Uterus (tissue), 4 donors: ENCODE measurements at places on chromosomes 16 and 17. TPM values are rescaled to one million over a fixed set of nuclear protein-coding genes. Genes with fewer than 3 reads are reported as not detected.

DNA sequence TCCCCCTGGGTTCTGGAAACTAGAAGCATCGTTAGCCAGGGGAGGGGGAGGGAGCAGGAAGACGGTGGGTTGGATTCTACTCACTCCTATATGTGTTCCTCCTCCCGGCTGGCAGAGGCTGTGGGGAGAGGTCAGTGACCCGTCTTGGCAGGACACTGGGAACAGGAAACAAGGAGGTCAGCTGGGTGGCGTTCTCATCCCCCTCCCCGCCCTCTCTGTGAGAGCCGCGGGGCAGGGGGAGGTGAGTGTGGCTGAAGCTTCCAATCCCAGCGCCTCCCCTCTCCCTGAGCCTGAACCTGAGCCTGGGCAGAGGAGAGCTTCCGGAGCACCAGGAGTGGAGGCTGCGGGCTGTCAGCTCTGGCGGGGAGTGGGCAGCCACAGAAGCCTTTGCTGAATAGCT lies 12.5 kb downstream of the GPRC5C start:
- DNase-seq = peak; percentile 57

DNA sequence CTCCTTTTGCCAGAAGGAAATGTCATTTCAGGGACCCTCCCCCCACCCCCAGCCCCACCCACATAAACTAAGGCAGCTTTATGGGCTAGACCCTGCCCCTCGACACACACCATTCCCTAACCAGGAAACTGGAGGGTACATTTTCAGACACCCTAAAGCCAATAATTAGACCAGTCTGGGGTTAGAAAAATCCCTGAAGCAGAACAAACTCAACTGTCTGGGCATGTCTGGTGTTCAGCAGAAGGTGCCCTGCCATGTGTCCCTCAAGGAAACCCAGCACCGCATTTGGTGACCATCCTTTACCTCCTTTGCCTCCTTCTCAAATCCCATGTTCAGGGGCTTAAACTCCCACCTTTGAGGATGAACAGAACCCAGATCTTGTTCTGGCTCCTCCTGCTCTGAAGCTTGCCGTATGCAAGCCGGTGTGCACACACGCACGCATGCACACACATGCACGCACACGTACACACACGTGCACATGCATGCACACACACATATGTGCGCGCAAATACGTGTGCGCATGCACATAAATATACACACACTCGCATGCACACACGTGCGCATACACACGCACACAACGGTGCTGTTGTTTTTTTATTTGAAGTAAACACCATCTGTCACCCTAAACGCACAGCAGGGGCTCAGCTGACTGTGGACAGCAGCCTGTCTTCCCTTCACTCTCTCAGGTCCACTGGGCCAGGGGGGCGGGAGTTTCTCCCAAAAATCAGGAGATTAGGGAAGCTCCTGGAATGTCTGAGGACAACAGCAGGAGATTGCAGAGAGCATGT lies 156.8 kb upstream of the TNRC6C start:
- DNase-seq = no peak

GRCh38 chr17:2016494-2016893 lies 8.6 kb downstream of the RTN4RL1 start:
- no peak for DNase-seq

- no peak for DNase-seq
Measured at GRCh38 chr17:2468270-2468669, 43.4 kb downstream of the METTL16 start.

- DNase-seq = no peak
Measured at GRCh38 chr16:11759163-11759834, 16.6 kb upstream of the TXNDC11 start.

DNA sequence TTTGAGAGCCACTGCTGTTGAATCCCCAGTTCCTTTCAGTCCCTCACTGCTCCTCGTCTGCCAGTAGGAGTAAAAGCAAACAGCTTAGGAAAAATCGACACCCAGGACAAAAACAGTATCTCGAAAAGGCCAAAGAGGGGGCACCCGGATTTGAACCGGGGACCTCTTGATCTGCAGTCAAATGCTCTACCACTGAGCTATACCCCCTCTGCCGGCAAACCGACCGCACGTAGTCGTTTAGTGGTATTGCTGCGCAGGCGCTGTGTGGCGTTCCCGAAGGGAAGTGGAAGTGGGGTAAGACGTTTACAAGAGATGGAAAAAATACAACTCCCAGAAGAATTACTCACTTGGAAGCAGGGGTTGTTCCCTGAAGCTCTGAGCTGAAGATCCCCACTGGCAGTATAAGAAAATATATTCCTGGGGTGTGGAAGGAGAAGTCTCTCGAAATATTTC lies 2.2 kb upstream of the PLXDC1 start:
- peak; percentile 95 for DNase-seq

DNA sequence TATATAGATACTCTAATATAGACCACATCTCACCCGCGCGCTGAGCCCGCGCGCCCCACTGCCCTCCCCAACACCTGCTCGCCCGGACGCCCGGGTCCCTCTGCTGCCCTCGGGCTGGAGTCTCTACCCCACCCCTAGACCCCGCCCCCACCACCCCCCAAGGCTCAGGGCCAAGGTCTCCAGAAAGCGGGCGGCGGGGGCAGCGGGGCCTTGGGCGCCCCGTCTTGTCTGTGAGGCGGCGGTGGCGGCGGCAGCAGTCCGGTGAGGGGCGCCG lies 2.6 kb downstream of the HES7 start:
- DNase-seq = no peak

- DNase-seq = no peak
Measured at GRCh38 chr16:72021043-72021442, 12.5 kb downstream of the DHODH start.

DNA sequence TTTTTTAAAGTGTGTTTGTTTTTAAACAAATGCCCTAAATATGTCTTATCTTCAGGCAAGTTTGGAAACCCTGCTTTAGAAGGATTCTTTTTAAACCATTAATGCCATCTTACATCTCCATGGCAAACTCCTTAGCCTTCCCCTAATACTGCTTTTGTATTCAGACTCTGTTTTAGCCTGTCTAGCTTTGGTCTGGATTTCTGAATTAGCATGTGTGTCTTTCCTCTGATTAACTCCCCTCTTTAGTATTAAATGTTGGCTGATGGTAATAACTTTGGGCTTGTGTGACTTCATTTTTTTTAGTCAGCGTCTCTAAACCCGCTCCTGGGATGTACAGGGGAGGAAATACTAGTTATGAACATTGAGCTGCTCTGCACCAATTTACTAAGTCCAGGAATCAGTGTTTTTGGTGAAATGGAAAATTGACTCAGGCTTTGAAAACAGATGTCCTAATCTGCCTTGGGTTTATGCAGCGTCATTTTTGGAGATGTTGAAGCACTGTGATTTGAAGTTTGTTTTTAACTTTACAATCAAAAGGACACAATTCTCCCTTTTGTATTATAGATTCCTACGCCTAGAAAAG lies 22.2 kb downstream of the WIPF2 start:
- DNase-seq = no peak

- DNase-seq = peak; percentile 80
Measured at GRCh38 chr16:79850348-79850747, 249.8 kb upstream of the MAF start.

GRCh38 chr16:77955127-77955526 lies 67.2 kb upstream of the CLEC3A start:
- DNase-seq = no peak

- no peak for DNase-seq
Measured at GRCh38 chr16:69712914-69713581, 13.3 kb downstream of the NQO1 start.

GRCh38 chr16:83023640-83024039 lies 396.9 kb downstream of the CDH13 start:
- no peak for DNase-seq

DNA sequence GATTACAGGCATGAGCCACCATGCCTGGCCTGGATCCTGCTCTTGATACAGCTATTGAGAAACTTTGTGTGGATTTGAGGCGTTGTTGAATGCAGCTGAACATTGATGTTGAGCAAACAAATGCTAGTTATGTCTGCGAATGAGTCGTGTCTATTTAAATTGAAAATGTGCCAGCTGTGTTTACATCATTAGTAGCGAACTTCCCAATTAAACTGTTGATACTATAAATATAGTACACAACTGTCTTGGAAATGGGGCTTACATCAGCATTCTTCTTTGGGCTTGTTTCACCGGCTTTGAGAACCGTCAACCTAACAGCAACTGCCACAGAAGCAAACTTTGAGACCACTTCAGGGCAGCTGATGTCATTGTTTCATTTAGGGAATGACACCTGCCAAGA lies 251.9 kb downstream of the RBFOX1 start:
- DNase-seq = no peak

DNA sequence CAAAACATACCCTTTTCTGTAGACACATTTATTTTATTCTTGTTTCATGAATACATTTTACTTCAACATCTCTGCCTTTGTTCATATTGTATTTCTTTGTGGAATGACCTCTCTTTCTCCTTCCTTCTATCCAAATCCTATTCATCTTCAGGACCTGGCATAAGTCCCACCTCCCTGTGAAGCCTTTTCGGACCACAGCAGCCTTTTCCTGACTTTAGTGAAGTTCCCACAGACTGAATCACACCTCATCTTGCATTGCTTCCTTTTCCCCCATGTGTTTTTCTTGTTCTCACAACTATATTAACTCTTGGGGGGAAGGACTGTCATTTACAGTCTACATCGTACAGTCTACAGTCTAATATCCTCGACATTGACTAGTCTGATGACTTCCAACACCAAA lies 58.2 kb downstream of the MFSD11 start:
- no peak for DNase-seq

GRCh38 chr17:32536736-32537643 lies 50.2 kb downstream of the CDK5R1 start:
- no peak for DNase-seq

DNA sequence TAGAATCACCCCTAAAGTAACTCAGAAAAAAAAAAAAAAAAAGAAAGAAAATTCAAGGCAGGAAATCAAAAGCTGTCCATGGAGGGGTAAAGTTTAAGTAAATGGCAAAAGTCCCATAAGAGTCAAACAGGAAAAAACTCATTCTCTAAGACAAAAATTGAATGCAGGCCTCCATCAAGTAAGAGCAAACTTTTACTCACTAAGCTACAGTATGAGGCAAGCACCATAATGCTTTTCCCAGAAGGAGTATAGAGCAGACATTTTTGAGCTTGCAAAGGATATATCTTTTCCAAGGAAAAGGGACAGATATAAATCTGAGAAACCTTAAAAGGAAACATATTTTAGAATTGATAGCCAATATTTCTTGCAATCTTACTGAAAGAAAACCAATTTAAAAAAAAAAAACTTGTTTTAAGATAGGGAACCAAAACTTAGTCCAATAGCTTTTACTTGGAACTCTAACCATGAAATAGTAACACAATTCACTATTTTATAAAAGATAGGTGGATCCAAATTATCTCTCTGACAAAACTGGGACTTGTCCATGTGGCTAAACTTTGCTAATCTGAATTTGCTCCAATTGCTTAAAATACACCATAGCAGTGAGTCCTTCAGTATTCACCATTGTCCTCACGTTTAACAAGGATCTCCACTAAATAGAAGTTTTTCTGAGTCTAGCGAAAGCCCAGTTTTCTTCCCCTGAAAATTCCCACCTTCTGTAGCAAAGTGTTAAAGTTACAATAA lies 99.8 kb downstream of the CDH11 start:
- DNase-seq = no peak

DNA sequence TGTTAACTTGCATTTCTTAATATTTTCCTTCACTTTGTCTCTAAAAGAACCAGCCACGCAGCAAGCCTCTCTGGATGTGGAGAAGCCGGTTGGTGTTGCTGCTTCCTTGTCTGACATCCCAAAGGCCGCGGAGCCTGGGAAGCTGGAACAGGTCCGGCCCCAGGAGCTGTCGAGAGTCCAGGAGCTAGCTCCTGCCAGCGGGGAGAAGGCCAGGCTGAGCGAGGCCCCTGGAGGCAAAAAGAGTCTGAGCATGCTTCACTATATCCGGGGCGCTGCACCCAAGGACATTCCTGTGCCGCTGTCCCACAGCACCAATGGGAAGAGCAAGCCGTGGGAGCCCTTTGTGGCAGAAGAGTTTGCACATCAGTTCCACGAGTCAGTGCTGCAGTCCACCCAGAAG lies 22.8 kb downstream of the GINS2 start:
- no peak for DNase-seq

GRCh38 chr16:8958344-8959167 lies 5.2 kb downstream of the USP7 start:
- DNase-seq = peak; percentile 24

DNA sequence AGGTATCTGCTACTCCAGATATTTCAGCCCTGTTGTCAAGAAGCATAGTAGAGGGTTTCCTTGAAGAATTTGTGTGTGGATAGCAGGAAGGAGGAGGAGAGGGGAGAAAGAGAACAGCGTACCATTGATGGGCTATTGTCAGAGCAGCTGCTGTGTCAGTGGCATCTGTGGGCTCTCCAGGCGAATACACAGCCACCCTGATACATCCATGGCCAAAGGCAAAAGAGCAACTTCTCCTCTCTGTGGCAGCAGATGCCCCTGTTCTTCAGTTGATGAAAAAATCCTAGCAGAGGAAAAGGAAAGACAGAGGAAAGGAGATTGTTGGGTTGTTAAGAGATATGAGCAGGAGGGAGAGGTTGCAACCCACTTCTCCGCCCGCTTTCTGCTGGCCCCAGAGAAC lies 12.2 kb upstream of the KCNJ2 start:
- DNase-seq = no peak

DNA sequence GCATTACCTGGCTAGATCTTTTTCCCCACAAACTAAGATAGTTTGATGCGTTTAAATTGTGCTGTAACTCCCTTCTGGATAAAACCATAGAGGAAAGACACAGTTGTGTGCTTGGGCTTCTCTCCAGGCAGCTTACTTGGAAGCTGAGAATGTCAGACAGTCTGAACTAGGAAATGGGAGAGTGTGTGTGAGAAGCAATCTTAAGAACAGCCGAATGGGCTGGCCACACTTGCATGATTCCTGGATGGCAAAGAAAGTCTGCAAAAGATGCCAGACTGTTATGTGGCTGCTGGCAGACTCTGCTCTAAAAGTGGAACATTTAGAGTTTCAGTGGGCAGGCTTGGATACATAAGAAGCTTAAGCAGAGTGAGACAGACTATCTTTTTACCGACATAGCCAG lies 384.3 kb upstream of the PSMD7 start:
- no peak for DNase-seq

GRCh38 chr16:88936008-88936555 lies 40.9 kb downstream of the CBFA2T3 start:
- DNase-seq = no peak

The STXBP4 gene
- total RNA-seq = 2.8 TPM

The IL21R gene
- total RNA-seq = not detected

The GALR2 gene
- total RNA-seq = not detected

The AANAT gene
- total RNA-seq = not detected

The KREMEN2 gene
- total RNA-seq = not detected

The TAC4 gene
- not detected for total RNA-seq

The RCVRN gene
- 0.88 TPM for total RNA-seq

The ASPHD1 gene
- total RNA-seq = 1.0 TPM

The ADAT1 gene
- total RNA-seq = 36.9 TPM

The RNF157 gene
- total RNA-seq = 2.1 TPM

The SMIM36 gene
- not detected for total RNA-seq
